Liver (tissue), 10 donors: ENCODE measurements at places on chromosomes 12 and 14. TPM values are rescaled to one million over a fixed set of nuclear protein-coding genes. Genes with fewer than 3 reads are reported as not detected.

The SLC6A13 gene
- 0.23 TPM for total RNA-seq

The TPH2 gene
- total RNA-seq: not detected

The OR4Q2 gene
- not detected for total RNA-seq

The NANOG gene
- total RNA-seq: 0.17 TPM

The SNX6 gene
- total RNA-seq: 62.2 TPM

The ZDHHC22 gene
- not detected for total RNA-seq

The NUAK1 gene
- 3.6 TPM for total RNA-seq

The ADAMTS20 gene
- total RNA-seq: 0.05 TPM

The ACACB gene
- 288 TPM for total RNA-seq

The SERPINA6 gene
- total RNA-seq: 188 TPM

The SYCP3 gene
- not detected for total RNA-seq
